ENCODE measurements at places on chromosomes 5 and 9. TPM values are rescaled to one million over a fixed set of nuclear protein-coding genes. Genes with fewer than 3 reads are reported as not detected.

Gene ARHGEF28
- 2.5 TPM for total RNA-seq

GRCh38 chr5:176426876-176427275 is 10.5 kb upstream of the CLTB start:
- H3K4me3 ChIP-seq, result no peak overlapping the region
- no peaks in the 10 kb centered on the region for H3K36me3 ChIP-seq
- no peak for DNase-seq
- no peak overlapping the region for H3K27ac ChIP-seq
- H3K27me3 ChIP-seq, result no peaks in the 10 kb centered on the region
- no peaks in the 10 kb centered on the region for H3K4me1 ChIP-seq

- peaks cover 1% of the 10 kb centered on the region for H3K4me1 ChIP-seq
- H3K27me3 ChIP-seq, result no peaks in the 10 kb centered on the region
- H3K27ac ChIP-seq, result no peak overlapping the region
- no peak for DNase-seq
Measured at GRCh38 chr5:150556859-150557508, 49.1 kb downstream of the NDST1 start.

DNA sequence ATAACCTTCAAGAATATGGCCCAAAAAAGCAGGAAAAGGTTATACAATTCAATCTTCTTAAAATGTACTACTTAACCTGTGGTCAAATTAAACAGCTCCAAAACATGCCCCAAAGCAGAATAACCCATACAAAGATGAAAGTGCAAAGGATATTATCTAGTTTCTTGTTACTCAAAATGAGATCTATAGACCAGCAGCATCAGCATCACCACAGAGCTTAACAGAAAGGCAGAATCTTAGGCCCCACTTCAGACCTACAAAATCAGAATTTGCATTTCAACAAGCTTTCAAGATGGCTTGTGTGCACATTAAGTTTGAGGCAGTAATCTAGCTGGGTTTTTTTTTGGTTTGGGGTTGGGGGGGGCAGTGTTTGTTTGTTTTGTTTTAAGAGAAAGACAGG is 54.0 kb downstream of the SCAI start:
- H3K27me3 ChIP-seq, result no peaks in the 10 kb centered on the region
- H3K4me1 ChIP-seq, result no peaks in the 10 kb centered on the region
- no peak overlapping the region for H3K27ac ChIP-seq
- DNase-seq, result no peak

Gene PCDHB14
- total RNA-seq, result 0.47 TPM

Data from liver (tissue), 10 donors.